NCI-H2081 treated with DMSO at 0.1 percent for 48 hours (cell line): ENCODE measurements at places on chromosomes 5 and 9.

DNA sequence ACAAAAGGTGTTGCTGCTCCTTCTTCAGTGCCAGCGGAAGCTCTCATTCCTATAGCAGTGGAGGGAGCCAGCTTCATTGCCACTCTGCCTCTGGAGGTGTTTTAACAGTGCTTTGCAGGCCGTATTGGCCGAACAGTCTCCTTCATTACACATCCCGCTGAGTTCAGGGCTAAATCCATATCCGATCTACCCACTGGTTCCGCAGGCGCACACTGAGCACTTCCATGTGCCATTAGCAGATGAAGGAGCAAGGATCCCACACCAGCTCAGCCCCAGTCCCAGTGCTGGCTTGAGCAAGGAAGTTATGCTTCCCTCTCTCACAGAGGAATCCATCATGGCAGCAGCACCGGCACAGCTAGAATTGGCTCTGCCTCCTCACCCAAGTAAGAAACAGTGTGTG, 121.2 kb upstream of the IRX2 start:
- DNase-seq, result no peak

DNA sequence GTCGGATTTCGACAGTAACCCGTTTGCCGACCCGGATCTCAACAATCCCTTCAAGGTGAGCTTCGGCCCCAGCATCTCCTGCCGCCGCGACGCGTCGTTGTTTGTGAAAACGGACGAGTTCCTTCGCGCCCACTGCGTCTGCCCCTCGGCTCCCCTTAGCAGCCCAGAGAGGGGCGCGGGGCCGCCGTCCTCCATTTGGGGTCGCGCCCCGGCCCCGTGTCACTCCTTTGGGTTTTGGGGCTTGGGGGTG, 182 bp downstream of the SCAMP1 start:
- no peak for DNase-seq

GRCh38 chr5:165928971-165929370, 2362.5 kb upstream of the WWC1 start:
- DNase-seq, result no peak

- no peak for DNase-seq
Measured at GRCh38 chr9:27358007-27358406, 61.1 kb upstream of the EQTN start.

- DNase-seq, result no peak
Measured at GRCh38 chr9:129283705-129284606, 105.9 kb upstream of the IER5L start.

- no peak for DNase-seq
Measured at GRCh38 chr5:5077236-5077635, 62.9 kb upstream of the ADAMTS16 start.

DNA sequence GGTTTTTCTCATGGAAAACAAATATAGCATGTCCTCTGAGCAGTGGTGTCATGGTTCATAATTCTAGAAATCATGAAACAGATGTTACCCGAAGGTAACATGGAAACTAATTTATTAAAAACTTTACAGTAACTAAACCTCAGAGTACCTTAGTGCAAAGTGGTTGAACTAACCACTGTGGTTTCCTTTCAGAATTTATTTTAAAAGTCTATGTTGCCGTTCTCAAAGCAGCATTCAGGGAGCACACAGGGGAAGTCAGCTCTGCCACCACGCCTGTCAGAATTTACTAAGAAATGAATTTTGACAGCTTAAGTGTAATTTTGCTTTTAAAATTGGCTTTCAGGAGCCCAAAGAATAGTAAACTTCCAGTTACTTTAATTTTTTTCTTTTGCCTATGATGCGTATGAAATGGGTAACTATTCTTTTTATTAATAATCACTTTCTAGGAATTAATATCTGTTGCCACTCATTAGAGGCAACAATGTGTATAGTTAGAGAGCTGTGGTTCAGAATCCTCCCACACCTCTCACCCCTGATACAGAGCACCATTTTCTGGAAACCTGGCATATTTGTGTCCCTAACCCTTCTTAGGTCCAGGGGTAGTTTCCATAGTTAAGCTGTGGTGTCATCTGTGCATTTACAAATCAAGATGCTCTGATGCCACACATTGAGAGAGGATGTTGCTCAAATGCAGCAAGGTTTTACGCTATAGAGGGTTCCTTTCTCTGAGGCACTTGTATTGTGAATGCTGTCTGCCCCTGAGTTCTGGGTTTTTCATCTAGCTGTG, 202.6 kb downstream of the ZSWIM6 start:
- DNase-seq, result no peak

GRCh38 chr9:3170819-3171218, 326.9 kb upstream of the PUM3 start:
- no peak for DNase-seq

DNA sequence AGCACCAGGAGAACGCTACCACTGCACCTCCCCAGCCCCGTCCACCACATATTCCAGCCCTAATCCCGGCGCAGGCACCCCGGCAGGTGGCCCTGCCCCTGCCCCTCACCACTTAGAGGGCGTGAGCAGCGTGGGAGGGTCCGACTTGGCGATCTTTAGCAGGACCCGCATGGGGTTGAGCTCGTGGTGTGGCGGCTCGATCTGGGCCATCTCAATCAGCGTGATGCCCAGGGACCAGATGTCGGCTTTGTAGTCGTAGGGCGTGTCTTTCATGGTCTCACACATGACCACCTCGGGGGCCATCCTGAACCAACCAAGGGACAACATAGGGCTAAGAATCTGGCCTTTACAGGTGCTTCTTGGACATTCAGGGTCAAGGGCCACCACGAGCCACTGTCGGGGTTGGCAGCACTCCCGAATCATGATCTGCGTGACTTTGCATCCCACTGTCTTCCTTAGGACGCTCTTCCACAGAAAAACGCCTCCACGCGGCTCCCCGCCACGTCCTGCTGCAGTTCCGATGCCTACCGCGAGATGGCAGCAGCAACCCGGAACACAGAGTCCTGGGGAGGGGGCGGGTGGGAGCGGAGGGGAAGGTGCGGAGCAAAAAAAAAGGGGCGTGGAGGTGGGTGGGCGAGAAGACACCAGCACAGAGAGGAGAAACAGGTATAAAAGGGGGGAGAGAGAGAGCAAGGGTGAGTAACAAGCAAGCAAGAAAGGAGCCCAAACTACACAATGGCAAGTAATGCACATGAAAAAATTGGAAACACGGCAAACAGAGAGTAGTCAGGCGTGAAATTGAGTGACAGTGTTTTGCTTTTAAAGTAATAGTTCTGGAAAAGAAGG, 81.3 kb downstream of the STK10 start:
- DNase-seq, result no peak

DNA sequence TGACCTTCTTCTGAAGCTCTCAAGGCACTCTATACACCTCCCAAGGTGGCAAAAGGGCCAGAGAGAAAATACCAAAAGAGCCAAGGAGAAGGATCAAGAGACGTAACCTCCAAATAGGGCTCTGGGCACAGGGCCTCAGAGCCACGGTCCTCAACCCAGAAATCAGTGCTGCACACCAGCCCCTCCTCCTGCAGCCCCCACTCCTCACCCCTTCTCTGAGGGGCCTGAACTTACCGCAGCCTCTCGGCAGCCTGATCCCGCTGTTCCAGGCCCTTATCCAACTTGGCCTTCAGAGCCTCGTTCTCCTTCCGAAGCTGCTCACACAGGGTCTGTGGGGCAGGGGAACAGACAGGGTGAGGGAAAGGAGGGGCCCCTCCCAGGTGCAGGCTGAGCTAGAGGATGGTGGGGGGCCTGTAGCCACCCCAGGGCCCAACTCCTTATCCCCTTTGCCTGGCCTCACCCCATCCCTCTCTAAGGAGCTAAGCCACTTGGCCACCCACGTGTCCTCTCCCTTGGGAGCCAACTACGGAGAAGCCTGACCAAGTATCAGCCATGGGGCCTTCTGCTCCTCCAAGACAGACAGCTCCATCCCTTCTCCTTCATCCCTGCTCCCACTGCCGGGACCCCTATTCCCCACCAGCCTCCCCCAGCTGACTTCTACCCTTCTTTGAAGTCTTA, 28.8 kb downstream of the TNIP1 start:
- no peak for DNase-seq

DNA sequence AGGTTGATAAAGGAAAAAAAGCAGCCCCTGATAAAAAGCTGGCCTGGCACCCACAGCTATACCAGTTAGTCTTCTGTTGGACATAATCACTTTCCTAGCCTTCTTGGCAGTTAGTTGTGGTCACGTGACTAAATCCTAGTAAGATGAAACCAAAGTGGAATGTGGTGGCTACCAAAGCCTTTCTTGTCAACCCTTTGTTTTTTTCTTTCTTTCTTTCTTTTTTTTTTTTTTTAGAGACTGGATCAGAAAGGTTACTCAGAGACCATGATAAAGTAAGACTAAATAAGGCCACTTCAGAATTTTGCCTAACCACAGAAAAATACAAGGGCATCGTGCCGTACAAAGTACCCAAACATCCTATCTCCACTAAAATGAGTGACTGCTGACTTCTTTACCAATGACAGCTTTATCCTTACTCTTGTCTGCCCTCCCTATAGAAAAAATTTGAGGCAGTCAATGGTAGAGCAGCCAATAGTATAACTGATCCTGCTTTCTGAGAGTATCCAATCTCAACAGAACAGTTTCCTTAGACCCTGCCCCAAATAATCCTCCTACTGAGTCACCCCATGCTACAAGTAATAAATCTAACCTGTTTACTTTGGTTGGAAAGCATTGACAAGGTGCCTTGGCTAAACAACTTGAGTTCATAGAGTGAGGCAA, 14.2 kb upstream of the KIF27 start:
- DNase-seq, result no peak

DNA sequence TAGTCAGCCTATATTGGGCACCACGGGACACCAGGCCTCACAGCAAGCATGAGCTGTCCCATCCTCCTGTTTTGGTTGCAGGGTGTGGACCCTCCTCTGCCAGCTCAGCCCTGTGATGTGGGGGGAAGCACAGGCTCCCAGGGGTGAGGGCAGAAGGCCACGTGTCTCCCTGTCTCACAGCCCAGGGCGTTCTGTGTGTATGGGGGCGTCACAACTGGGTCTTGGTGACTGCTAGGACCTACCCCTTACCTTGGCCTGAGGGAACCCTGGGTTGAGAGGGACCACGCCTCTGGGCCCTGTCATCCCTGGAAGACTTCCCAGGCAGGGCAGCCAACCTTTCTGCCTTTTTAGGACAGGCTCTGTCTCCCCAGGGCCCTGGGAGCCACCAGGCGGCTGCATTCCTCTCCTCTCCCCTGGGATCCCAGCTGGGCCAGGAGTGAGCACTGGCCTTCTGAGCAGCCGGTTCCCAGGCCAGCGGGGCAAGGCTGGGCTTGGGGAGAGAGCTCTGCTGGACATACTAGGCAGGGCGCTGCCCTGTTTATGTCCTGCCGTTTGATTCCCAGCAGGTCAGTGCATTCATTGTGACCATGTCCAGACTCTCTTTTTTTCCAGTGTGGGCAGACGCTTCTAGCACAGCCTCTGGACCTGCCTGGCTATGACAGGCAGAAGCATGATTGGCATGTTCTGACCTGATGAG, 97.4 kb downstream of the DAB2IP start:
- DNase-seq, result no peak

DNA sequence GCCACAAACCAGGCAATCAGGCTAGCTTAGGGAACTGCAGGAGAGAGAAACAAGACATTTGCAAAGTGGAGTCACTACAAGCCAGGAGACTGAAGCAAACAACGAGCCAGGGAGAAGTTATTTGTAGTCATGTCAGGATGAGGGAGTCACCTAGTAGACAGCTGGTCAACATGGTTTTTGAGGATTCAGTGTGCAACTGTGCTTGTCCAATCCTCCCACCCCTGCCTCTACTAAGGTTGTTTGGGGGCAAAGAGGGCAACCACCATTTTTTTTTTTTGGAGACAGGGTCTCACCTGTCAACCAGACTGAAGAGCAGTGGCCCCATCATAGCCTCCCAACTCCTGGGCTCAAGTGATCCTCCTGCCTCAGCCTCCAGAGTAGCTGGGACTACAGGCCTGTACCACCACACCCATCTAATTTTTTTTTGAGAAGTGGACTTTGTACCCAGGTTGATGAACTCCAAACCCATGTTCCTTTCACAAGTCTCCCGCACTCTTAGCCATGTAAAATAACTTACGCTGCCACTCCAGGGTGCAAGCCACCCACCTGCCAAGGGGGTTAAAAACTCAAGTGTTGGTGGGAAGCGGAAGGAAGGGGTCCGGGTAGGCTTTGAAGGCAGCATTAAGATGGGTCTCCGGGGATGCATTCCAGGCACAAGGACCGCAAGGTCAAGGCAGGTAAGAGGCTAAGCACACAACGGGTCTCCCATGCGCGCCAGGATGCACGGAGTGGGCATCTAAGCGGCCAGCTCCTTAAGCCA, 995 bp downstream of the RPL35 start:
- no peak for DNase-seq

DNA sequence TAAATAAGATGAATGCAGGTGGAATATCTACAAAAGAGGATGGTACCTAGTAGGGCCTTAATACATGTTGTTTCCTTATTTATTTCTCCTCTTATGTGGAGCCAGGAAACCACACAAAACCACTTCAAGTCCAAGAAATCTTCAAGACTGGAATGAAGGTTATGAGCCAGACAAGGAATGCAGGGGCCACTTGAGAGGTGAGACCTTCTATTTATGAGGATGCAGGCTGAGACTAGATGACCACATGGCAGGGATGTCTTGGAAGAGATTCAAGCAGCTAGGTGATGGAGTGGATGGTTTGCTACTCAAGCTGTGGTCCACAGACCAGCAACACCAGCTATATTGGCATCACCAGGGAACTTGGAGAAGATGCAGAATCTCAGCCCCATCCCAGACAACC, 92.2 kb downstream of the TNC start:
- no peak for DNase-seq
